ENCODE measurements at places on chromosomes 2 and 18.

GRCh38 chr2:1979138-1979537, 234.8 kb upstream of the PXDN start:
- no peak for DNase-seq

GRCh38 chr18:79856119-79857007, 58.6 kb downstream of the KCNG2 start:
- no peak for DNase-seq

GRCh38 chr2:222269132-222269531, 29.7 kb downstream of the PAX3 start:
- DNase-seq: no peak

GRCh38 chr2:20139407-20140172, 85.3 kb downstream of the SDC1 start:
- DNase-seq: no peak

GRCh38 chr2:86238354-86238753, 39.1 kb downstream of the MRPL35 start:
- no peak for DNase-seq

DNA sequence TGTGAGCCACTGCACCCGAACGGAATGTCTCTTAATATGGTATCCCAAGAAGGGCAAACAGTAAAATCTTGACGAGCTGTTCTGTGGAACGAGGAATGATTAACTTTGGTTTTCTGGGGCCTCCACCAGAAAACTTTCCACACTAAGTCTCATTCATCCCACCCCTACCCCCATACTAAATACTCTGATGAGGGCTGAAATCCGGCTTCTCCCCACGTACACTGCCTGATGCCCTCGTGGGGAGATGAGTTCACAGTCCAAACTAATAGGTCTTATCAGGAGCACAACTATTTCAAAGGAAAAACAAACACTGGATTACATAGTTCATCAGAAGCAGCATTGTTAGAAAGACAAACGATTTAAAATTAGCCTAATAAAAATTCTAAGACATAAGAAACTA, 49.2 kb upstream of the TCF4 start:
- no peak for DNase-seq

DNA sequence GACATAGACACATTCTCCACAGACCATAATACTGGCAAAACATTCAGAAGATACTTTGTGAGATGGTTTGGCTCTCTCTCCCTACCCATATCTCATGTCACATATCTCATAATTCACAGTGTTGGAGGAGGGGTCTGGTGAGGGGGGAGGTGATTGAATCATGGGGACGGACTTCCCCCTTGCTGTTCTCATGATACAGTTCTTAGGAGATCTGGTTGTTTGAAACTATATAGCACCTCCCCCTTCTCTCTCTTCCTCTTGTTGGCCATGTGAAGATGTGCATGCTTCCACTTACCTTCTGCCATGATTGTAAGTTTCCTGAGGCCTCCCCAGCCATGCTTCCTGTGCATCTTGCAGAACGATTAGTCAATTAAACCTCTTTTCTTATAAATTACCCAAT, 61.1 kb downstream of the HK2 start:
- DNase-seq: no peak

DNA sequence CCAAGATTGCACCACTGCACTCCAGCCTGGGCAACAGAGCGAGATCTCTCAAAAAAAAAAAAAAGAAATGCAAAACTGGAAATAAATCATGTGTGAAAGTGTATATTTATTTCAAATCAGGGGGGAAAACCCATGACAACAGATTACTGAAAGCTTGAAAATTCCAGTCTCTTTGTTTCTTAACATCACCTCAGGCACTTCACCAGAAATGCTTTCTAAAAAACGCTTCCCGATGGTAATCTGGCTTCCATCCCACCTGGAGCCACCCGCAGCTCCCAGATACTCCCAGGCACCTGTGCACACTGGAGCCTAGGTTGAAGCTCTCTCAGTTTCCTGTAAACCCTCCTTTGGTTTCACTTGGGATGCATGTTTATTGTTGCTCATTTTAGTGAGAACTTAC, 7.2 kb upstream of the ITGB6 start:
- DNase-seq: no peak
